ENCODE measurements at places on chromosomes 1 and 21.

GRCh38 chr1:217881131-217881543 lies 250.0 kb downstream of the SPATA17 start:
- DNase-seq, result no peak

- DNase-seq, result peak; percentile 56
Measured at GRCh38 chr1:182263706-182264105, 127.9 kb downstream of the GLUL start.

GRCh38 chr1:199706826-199707606 lies 320.5 kb upstream of the NR5A2 start:
- no peak for DNase-seq

- DNase-seq, result peak; percentile 61
Measured at GRCh38 chr1:154129391-154129970, 25.4 kb downstream of the NUP210L start.

GRCh38 chr1:208421486-208421885 lies 177.3 kb upstream of the PLXNA2 start:
- DNase-seq, result no peak

DNA sequence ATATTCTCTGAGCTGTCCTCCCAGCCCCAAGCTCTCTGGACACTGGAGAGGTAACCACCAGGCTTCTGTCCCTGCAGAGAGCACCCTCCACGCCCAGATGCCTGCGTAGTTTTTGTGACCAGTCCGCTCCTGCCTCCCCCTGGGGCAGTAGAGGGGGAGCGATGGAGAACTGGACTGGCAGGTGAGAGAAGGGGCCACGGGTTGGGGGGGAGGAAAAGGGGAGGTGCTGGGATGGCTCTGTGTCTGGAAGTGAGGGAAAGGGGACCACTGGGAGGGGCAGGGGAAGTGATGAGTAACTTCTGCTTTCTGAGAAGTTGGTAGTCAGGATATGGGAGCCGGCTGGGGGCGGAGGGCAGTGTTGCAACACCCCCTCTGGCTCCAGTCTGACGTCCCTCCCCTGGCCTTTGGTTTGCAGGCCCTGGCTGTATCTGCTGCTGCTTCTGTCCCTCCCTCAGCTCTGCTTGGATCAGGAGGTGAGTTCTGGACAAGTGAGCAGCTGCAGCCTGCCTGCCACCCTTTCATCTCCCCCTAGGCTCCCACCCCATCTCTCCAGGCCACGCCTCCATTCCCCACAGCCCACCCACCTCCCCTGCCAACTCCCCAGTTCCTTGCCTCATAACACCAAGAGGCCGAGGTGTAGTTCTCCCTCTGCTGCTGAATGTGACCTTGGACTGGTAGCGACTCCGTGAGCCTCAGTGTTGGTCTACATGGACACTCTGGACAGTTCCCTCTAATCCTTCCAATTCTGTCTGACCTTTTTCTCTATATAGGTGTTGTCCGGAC lies 3.1 kb downstream of the ADAMTSL4 start:
- DNase-seq, result peak; percentile 87

Data from bronchial epithelial cell (primary cell).